Head of caudate nucleus (tissue), 42 donors: ENCODE measurements at places on chromosomes 16 and 17.

DNA sequence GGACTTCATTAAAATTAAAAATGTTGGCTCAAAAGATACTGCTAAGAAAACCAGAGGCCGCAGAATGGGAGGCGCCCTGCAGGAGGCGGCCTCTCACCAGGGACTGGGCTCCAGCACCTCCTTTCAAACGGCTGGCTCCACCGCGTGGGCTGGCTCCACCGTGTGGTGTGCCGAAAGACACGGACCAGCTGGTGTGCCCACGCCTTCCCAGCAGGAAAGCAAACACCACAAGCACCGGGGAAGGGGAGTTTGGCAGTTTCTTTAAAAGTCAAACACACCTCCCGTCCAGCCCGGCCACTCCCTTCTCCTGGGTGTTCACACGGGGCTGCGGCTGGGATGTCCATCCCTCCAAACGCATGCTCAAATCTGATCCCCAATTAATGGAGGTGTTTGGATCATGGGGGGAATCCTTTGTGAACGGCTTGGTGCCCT, 13.9 kb downstream of the HAGH start:
- peak; percentile 58 for DNase-seq

GRCh38 chr17:32323811-32324491, 18.0 kb downstream of the C17orf75 start:
- no peak for DNase-seq

- no peak for DNase-seq
Measured at GRCh38 chr16:31486045-31486444, 3.1 kb downstream of the SLC5A2 start.

GRCh38 chr17:7775051-7775450, 57.5 kb downstream of the DNAH2 start:
- DNase-seq = no peak

- no peak for DNase-seq
Measured at GRCh38 chr17:78960928-78961327, 18.8 kb downstream of the LGALS3BP start.

DNA sequence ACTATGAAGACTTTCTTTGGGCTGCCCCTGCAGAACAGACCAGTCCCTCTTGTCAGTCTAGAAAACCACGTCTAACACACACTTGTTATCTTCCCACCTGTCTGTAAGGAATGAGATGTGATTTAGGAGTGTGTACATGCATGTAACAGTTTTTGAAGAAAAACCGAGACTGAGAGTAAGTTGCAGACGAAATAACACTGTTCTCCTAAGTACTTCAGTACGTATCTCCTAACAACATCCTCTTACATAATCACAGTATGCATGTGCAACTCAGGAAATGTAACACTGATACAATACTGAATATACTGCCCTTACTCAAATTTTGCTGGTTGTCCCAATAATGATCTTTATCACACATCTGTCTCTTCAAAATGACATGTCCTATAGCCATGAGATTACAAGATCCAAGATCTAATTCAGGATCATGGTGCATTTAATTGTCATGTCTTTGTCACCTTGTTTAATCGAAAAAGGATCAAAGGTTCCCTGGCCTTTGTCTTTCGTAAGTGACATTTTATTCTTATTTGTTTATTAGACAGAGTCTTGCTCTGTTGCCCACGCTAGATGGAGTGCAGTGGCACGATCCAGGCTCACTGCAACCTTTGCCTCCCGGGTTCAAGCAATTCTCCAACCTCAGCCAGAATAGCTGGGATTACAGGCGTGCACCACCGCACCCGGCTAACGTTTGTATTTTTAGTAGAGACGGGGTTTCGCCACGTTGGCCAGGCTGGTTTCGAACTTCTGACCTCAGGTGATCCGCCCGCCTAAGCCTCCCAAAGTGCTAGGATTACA, 25.6 kb downstream of the CREBBP start:
- no peak for DNase-seq

GRCh38 chr17:75724016-75725003, 3.1 kb downstream of the ITGB4 start:
- no peak for DNase-seq

- DNase-seq = no peak
Measured at GRCh38 chr17:15361151-15361550, 19.8 kb upstream of the TEKT3 start.

- peak; percentile 40 for DNase-seq
Measured at GRCh38 chr17:76918811-76919210, 50.6 kb downstream of the MGAT5B start.

GRCh38 chr16:28210979-28211588, 681 bp downstream of the XPO6 start:
- DNase-seq = peak; percentile 62

- peak; percentile 90 for DNase-seq
Measured at GRCh38 chr17:17781591-17782496, 54.9 kb downstream of the SREBF1 start.

- DNase-seq = no peak
Measured at GRCh38 chr16:23079675-23080301, 69.5 kb downstream of the USP31 start.

- no peak for DNase-seq
Measured at GRCh38 chr17:39928858-39929645, 1.5 kb downstream of the LRRC3C start.

DNA sequence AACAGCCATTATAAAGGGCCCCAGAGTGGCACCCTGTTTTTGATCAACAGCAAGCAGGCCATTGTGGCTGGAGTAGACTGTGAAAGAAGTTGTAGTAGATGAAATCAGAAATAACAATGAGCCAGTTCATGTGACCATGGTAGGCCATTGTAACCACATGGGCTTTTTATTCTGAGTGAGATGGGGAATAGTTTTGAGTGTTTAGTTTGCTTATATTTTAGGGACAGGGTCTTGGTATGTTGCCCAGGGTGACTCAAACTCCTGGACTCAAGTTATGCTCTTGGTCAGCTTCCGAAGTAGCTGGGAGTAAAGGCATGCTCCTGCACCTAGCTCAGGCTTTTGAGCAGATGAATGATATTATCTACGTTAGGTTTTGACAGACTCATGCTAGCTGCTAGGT, 12.0 kb downstream of the CBFB start:
- DNase-seq = peak; percentile 36

GRCh38 chr17:59361386-59361785, 29.9 kb downstream of the YPEL2 start:
- DNase-seq = no peak

DNA sequence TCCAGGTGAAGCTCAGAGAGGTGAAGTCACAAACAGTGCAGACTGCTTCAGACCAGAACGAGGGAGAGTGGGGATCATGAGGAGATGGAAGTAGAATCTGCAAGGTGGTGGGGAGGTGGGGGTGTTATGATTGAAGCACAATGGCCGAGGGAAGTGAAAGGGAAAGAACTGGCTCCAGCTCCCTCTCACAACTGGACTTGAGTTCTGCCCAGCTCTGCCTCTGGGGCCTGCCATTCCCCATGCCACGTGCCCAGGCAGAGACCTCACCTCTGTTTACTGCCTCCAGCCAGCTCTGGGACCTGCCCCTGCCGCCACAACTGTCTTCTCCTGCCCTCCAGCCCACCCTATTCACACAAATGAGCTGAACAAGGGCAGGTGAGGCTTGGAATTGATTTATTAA, 2.5 kb downstream of the PNMT start:
- DNase-seq = no peak

- no peak for DNase-seq
Measured at GRCh38 chr16:72983241-72983640, 64.7 kb downstream of the ZFHX3 start.

- DNase-seq = no peak
Measured at GRCh38 chr16:11400076-11400475, 54.8 kb downstream of the RMI2 start.

DNA sequence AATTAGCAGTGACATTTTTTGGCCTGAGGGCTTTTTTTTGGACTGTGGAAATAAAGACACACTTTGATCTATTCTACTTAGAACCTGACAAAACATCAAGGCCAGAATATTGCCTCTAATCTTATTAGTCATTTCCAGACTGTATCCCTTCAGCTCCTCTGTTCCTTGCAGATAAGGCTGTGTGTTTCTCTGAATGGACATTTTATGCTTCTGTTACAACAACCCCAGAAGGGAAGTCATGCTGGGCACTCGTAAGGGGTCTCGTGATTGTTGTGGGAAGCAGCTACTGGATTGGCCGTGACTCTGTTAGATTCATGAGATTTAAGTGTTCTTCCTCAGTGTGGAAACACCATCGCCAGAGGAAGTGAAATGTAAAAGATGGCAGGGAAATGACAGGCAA, 31.6 kb upstream of the HS3ST2 start:
- DNase-seq = peak; percentile 19

DNA sequence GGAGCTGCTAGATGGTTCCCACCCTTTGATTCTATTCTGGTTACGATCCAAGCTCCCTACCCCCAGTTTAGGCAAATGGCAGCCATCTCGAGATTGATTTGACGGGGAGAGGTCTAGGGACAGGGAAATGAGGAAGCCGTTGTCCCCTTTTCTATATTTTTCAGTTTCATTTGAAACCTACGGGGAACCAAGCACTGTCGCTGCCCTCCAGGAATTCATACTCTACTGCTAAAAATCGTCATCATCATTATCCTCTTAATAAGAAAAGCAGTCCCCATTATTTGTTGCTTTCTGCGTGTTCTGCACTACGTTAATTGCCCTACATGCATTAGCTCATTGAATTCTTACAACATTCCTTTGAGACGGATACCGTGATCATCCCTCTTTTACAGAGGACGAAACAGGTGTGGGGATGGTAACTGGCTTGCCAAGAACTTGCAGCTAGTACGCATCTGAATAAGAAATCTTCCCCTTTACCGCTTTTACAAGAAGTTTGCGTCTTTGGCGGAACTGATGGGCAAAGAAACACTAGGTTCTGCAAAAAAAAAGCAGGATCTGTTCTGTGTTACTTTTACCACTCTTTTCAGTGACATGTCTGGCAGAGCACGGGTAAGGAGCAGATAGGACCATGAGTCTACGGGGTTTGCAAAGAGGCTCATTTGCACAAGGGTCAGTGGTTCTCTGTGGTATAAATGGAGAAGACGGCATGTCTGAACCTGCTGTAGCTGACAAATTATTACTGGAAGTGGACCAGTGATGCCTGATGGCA, 1.1 kb downstream of the CCP110 start:
- peak; percentile 29 for DNase-seq

DNA sequence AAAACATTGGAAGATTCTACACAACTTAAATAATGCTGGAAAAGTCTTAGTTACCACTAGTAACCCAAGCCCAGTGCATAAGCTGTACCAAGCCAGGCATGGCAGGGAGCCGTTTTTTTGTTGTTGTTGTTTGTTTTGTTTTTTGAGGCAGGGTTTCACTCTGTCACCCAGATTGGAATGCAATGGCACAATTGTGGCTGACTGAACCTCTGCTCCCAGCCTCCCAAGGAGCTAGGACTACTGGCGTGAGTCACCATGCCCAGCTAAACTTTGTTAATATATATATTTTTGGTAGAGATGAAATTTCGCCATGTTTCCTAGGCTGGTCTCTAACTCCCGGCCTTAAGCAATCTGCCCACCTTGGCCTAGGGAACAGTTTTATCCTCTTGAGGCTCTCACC, 564 bp upstream of the TMIGD1 start:
- DNase-seq = no peak

- DNase-seq = no peak
Measured at GRCh38 chr16:84618581-84619460, 943 bp upstream of the COTL1 start.

DNA sequence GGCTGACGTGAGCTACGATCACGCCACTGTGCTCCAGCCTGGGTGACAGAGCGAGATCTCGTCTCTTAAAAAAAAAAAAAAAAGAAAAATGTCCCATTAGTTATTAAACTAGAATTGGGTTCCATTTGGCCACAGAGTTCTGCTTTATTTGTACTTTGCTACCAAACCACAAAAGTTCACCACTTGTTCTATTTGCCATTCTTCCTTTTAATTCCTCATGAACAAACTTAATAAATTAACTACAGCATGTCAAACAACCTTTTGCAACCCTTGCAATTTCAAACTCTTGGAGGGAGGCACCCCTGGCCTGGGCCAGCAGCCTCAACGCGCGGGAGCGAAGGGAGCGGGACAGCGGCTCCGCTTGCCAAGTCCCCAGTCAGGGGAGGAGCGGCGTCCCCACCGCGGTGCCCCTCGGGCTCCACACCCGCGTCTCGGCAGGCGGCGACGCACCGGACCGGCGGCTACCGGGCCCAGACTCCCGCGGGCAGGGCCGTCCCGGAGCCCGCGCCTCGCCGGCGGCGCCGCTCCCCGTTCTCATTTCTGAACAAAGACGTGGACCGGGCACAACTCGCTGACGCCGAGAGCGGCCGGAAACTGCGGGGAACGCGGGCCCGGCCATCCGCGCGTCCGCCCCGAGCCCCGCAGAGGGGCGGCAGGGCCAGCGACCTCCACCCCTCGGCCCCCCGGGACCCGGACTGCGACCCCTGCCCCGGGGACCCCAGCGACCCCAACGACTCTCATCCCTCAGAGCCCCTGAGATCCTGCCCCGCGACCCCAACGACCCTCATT, 775 bp downstream of the CYTH1 start:
- DNase-seq = peak; percentile 66

DNA sequence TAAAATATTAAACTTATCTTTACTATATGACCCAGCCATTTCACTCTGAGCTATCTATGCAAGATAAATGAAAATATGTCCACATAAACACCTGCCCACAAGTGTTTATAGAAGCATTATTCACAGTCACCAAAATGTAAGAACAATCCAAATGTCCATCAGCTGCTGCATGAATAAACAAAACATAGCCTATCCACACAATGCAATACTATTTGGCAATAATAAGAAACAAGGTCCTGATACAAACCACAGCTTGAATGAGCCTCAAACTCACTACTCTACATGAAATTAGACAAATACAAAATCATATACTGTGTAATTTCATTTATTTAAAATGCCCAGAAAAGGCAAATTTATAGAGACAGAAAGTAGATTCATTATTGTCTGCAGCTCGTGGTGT, 355.1 kb downstream of the CDH8 start:
- DNase-seq = no peak

- no peak for DNase-seq
Measured at GRCh38 chr17:37717627-37718323, 27.1 kb downstream of the HNF1B start.

GRCh38 chr17:47279062-47279801, 25.6 kb downstream of the ITGB3 start:
- no peak for DNase-seq

DNA sequence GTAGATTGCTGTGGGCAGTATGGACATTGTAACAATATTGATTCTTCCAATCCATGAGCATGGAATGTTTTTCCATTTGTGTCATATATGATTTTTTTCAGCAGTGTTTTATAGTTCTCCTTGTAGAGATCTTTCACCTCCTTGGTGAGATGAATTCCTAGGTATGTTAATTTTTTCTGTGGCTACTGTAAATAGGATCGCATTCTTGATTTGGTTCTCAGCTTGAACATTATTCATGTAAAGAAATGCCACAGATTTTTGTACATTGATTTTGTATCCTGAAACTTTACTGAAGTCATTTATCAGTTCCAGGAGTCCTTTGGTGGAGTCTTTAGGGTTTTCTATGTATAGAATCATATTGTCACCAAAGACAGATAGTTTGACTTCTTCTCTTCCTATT, 19.7 kb upstream of the CDR2 start:
- no peak for DNase-seq

- no peak for DNase-seq
Measured at GRCh38 chr17:17236295-17237025, 508 bp downstream of the FLCN start.

- DNase-seq = no peak
Measured at GRCh38 chr16:30004811-30005242, 6.0 kb downstream of the DOC2A start.
